ENCODE measurements at places on chromosomes 11 and 22. TPM values are rescaled to one million over a fixed set of nuclear protein-coding genes. Genes with fewer than 3 reads are reported as not detected.

The RAB3IL1 gene
- total RNA-seq = not detected

The PHF21B gene
- total RNA-seq = not detected

The C11orf16 gene
- total RNA-seq = not detected

The IGSF9B gene
- total RNA-seq = 134 TPM

The ELMOD1 gene
- not detected for total RNA-seq

The OR4A16 gene
- not detected for total RNA-seq

The ZNRF3 gene
- total RNA-seq = 0.82 TPM

The NPAS4 gene
- 0.27 TPM for total RNA-seq

The CABP4 gene
- total RNA-seq = 3.7 TPM

The MPZL3 gene
- 16.5 TPM for total RNA-seq

The HPX gene
- 0.18 TPM for total RNA-seq

The MRPL23 gene
- 73.8 TPM for total RNA-seq

The ALDH3B2 gene
- total RNA-seq = not detected

The IFITM1 gene
- 724 TPM for total RNA-seq

The TESMIN gene
- 7.6 TPM for total RNA-seq

The BBS1 gene
- total RNA-seq = 18.2 TPM

The CSRP3 gene
- total RNA-seq = not detected

The OR2AT4 gene
- not detected for total RNA-seq

The POU2F3 gene
- total RNA-seq = not detected

The BACE1 gene
- 0.82 TPM for total RNA-seq

The GRIA4 gene
- total RNA-seq = not detected

The TRPC6 gene
- not detected for total RNA-seq

The CCDC89 gene
- 0.43 TPM for total RNA-seq

The IL10RA gene
- 364 TPM for total RNA-seq

The OR5T1 gene
- total RNA-seq = not detected

The PNPLA5 gene
- total RNA-seq = not detected

The MYO18B gene
- 1.3 TPM for total RNA-seq

The MMP8 gene
- not detected for total RNA-seq

The OR2AG1 gene
- total RNA-seq = not detected

The TNNI2 gene
- total RNA-seq = 0.75 TPM

The KLHL35 gene
- 0.70 TPM for total RNA-seq

The DUSP8 gene
- 0.30 TPM for total RNA-seq

The PUS3 gene
- 11.5 TPM for total RNA-seq

The PITPNB gene
- 108 TPM for total RNA-seq

The RAG2 gene
- not detected for total RNA-seq

The MDK gene
- total RNA-seq = 4.4 TPM

The NAALADL1 gene
- total RNA-seq = 9.8 TPM

The GGTLC3 gene
- total RNA-seq = not detected

The CBLIF gene
- not detected for total RNA-seq

The MYEOV gene
- not detected for total RNA-seq

The APOA5 gene
- not detected for total RNA-seq

The TBX1 gene
- total RNA-seq = 0.36 TPM

The MYO7A gene
- 0.07 TPM for total RNA-seq

The OR8G5 gene
- total RNA-seq = not detected

The DERL3 gene
- 15.0 TPM for total RNA-seq

The GAL gene
- not detected for total RNA-seq

The SYT13 gene
- total RNA-seq = not detected

The LRRN4CL gene
- 0.32 TPM for total RNA-seq

The EIF3L gene
- total RNA-seq = 469 TPM
